ENCODE measurements at places on chromosomes 7 and 10. TPM values are rescaled to one million over a fixed set of nuclear protein-coding genes. Genes with fewer than 3 reads are reported as not detected.

- no peak for DNase-seq
Measured at GRCh38 chr10:29860166-29860565, 199.2 kb downstream of the JCAD start.

Gene AVL9
- total RNA-seq, result 24.1 TPM

Gene EBLN1
- not detected for total RNA-seq

Gene NPTX2
- 2.0 TPM for total RNA-seq

DNA sequence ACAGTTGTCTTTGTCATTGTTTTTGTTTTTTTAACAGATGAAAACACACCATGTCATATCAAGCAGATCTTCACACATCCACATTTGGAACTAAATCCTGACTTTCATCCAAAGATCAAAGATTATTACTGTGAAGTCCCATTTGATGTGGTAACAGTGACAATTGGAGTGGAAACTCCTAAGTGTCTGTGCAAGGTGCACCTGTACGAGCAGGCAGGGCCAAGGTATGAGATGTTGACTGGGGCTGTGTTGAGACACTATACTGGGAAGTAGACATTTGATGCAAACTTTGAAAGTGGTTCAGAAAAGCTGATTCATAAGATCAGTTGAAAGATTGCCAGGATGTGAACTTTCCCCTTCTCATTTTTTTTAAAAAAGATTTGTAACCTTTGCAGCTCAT lies 152.3 kb downstream of the CPED1 start:
- no peak for DNase-seq

GRCh38 chr10:82331716-82332115 lies 456.7 kb downstream of the NRG3 start:
- no peak for DNase-seq

Gene ASIC3
- total RNA-seq, result 4.2 TPM

Gene TMEM196
- not detected for total RNA-seq

GRCh38 chr10:76245951-76246495 lies 814.6 kb downstream of the LRMDA start:
- DNase-seq, result no peak

Data from left cardiac atrium (tissue), 4 donors.